ENCODE measurements at places on chromosomes 3 and 15. TPM values are rescaled to one million over a fixed set of nuclear protein-coding genes. Genes with fewer than 3 reads are reported as not detected.
A peak's percentile ranks its signal among the peaks of the same experiment; 100 is the strongest.

RETNLB gene
- total RNA-seq, result not detected

GRCh38 chr3:58214484-58215316 lies 3.9 kb upstream of the DNASE1L3 start:
- DNase-seq, result peak; percentile 46

- DNase-seq, result no peak
These were observed 113.7 kb upstream of the TPRG1 start for GRCh38 chr3:189058071-189058470.

GRCh38 chr3:45488591-45488990 lies 100.2 kb downstream of the LARS2 start:
- DNase-seq, result no peak

ARGFX gene
- total RNA-seq, result not detected

FHIT gene
- 0.22 TPM for total RNA-seq

MAP1A gene
- total RNA-seq, result 0.20 TPM

ZBBX gene
- not detected for total RNA-seq

GCSAM gene
- total RNA-seq, result not detected

CYP8B1 gene
- not detected for total RNA-seq

DNA sequence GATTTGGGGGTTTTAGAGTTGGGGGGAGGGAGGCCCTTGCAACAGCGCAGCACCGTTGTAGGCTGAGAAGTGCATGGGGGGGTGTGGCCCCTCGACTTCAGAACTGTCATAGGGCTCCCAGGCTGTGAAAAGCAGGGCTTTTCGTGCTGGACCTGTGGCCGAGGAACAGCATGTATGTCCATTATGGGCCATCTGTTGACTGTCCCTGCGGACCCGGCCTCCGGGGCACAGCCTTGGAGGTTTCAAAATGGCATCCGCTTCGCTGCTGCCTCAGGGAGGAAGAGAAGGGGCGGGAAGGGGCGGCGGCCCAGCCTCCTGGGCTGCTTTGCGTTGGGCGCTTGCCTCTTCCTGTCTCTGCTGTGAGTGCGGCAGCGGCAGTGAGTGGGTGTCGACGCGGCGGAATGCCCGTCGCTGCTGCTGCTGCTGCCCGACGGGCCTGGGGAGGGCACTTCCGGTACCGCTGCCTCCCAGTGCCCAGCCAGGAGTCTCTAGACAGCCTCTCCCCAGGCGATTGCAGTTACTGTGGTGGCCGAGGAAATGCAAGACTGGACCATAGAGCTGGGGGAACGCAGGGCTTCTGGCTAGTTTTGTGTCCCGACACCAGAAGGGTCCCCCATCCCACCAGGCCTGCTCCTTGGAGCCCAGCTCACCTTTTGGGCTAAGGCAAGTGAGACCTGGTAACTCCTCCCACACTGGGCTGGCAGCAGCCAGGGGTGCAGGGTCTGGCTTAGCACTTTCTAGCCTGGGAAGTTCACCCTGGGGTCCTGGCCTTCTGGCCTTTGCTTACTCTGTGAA lies 1.9 kb downstream of the GNAI2 start:
- peak; percentile 75 for DNase-seq

Data from lung microvascular endothelial cell (primary cell).